ENCODE measurements at places on chromosomes 6 and 20.

DNA sequence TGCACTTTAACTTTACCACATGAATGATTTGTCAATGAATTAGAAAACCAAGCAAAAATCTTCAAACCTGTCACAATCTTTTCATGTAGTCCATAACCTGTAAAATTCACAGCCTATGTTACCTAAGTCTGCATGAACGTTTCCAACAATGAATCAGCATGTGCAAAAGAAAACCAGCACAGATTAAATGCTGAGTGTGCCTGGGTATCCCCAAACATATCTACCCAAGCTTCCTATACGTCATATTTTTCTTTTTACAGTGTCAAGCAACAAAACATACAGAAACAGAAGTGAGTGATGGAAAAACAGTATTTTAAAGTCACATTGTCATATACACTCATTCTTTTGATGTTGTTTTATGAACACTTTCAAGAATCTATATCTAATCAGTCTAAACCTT is 713.5 kb downstream of the RFPL4B start:
- no peak for DNase-seq

DNA sequence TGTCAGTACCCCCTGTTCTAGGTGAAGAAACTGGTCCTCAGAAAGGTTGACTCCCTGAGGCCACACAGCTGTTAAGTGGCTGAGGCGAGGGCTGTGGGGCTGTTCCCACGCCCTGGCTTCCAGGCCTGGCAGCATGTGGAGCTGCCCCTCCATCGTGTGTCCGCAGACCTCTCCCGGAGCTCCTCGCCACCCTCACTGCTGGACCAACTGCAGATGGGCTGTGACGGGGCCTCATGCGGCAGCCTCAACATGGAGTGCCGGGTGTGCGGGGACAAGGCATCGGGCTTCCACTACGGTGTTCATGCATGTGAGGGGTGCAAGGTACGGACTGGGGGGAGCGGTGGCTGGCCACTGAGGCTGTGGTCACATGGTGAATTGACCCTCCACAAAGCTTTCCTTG is 32.2 kb upstream of the FANCE start:
- no peak for DNase-seq

DNA sequence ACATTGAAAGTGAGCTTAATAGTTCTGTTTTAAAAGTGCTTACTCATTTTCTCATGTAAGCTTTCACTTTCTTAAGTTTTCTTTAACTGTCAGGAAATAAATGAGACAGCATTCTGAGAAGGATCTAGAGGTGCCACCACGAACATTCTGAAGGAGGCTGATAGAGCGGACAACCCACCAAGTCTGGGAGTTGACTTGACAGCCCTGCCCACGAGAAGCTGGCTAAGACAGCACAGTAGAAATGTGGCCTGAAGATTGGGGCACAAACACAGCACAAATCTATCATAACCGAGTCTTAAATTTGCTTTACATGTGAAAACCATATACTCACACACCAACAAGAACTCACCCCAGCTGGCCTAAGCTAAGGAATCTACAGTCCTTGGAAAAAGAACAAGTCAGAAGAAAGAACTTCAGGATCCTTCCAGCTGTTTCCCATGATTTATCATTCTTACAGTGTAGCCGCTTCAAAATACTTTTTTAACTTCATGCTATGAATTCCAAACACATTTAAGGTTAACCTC is 144.2 kb upstream of the TNFAIP3 start:
- no peak for DNase-seq

DNA sequence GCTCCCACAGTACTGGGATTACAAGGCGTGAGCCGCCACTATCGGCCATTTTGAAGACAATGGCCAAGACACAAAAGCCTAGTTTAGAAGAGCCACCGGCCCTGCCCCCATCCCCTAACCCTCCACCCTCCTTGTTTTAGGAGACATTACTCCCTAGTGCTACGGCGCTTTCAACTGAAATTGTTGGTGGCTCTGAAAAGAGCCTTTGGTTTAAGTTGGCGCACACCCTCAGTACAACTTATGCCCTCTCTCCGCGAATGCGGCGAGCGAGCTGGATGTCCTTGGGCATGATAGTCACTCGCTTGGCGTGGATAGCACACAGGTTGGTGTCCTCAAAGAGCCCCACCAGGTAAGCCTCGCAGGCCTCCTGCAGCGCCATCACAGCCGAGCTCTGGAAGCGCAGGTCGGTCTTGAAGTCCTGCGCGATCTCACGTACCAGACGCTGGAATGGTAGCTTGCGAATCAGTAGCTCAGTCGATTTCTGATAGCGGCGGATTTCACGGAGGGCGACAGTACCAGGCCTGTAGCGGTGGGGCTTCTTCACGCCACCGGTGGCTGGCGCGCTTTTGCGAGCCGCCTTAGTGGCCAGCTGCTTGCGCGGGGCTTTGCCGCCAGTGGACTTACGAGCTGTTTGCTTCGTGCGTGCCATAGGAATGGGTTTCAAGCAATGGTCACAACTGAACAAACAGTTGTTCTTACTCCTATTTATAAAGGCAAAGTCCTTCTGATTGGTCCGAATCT is 114.9 kb upstream of the BTN3A2 start:
- DNase-seq = peak; percentile 83

- no peak for DNase-seq
These were observed 10.5 kb downstream of the SLC35D3 start for GRCh38 chr6:136932599-136932998.

DNA sequence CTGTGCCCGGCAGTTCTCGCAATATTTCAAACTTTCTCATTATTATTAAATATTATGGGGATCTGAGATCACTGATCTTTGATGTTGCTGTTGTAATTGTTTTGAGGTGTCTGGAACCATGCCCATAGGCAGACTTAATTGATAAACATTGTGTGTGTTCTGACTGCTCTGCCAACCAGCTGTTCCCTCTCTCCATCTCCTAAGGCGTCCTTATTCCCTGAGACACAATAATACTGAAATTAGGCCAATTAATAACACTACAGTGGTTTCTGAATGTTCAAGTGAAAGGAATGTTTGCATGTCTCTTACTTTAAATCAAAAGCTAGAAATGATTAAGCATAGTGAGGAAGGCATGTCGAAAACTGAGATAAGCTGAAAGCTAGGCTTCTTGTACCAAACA is 7.6 kb downstream of the MAPK14 start:
- DNase-seq = no peak

GRCh38 chr20:37841389-37841788 is 61.5 kb upstream of the VSTM2L start:
- no peak for DNase-seq

DNA sequence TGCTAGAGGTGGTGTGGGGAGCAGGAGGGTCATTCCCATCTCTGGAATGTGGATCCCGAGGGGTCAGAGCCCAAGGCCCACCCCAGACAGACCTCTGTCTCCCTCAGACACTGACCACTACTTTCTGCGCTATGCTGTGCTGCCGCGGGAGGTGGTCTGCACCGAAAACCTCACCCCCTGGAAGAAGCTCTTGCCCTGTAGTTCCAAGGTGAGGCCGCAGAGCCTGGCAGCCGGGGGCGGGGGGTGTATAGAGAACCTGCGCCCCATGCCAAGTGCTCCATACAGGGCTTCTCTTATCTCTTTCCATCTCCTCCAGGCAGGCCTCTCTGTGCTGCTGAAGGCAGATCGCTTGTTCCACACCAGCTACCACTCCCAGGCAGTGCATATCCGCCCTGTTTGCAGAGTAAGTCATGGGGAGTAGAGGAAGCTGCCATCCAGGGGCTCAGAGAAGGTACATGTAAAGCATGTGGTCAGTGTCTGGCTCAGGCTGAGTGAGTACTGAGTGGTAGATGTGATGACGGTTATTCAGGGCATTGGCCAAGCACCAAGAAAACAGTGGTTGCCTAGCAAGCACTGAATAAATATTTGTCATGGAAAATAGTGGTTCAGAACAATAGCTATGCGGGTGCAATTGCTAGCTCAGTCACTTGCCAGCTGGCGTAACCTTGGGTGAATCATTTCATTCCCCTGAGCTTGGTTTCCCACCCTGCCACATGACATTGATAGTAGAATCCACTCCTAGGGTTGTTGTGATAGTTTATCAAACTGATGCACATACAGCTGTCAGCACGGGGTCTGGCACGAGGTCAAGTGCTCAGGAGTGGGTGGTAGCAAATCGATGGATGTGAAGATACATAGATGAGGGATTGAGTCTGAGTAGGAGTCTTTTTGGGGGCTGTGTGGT is 3.5 kb downstream of the PIGT start:
- DNase-seq = peak; percentile 48

GRCh38 chr20:9285617-9286016 is 216.7 kb downstream of the PLCB4 start:
- no peak for DNase-seq

DNA sequence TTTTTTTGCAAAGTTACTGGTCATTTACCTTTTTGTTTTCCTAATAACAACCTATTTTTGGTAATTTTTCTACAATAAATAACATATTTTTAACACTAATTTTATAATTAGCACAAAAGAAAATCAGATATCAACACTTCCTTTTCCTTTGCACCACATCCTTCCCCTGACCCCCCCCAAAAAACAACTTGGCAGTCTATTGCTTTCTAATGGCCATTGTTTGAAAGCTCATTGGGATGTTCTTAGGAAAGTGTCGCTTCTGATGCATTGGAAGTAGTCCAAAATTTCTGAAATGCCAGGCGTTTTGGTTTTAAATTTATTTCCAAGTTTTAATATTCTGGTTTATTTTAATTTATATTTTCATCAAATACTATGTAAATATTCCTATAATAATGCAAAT is 407.8 kb downstream of the EYS start:
- DNase-seq = no peak
